ENCODE measurements at places on chromosomes 2 and 18.

DNA sequence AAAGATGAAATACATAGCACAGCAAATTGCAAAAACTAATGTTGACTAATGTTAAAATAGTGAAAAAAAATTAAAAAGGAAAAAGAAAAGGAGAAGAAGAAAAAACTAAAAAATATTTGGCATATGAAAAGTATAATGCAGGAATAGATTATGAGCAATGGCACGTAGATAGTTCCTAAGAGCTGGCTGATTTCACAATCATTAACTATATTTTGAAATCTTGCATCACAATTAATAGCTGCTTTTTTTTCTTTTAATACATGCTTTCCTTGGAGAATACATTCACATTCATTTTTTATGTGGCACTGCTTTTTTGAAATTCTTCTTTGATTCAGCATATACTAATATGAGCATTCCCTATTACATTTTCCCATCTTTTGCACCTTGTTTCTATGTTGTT lies 299.8 kb downstream of the DPP10 start:
- no peak for DNase-seq

- no peak for DNase-seq
Observed at GRCh38 chr18:25771796-25772195, 318.6 kb downstream of the SS18 start.

- no peak for DNase-seq
Observed at GRCh38 chr18:28559511-28559910, 382.6 kb upstream of the CDH2 start.

DNA sequence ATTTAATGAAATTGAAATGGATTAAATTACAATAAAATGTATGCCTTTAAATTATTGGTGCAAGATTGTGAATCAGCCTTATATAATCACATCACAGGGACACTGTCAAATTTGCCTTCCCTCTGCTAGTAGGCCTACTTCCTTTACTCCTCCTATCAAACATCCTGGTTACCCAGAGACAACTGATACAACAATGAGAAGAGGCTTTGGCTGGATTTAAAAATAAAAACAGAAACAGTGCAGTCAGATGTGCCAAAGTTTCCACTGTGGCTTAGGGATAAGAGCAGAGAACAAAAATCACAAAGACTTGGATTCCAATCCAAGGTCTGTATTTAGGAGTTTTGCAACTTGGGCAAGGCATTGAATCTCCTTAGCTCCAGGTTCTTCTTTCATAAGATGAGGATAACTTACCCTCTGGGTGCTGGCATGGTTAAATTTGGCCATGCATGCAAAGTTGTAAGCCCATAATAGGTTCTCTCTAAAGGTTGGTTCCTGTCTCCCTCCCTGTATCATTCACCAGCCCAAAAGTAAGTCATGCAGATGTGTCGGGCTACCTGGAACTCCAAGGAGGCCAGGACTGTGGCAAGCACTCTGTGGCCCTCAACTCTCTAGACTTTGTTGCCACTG lies 99.3 kb upstream of the LRATD1 start:
- no peak for DNase-seq

- DNase-seq: no peak
Observed at GRCh38 chr2:128606837-128607236, 288.2 kb upstream of the HS6ST1 start.

DNA sequence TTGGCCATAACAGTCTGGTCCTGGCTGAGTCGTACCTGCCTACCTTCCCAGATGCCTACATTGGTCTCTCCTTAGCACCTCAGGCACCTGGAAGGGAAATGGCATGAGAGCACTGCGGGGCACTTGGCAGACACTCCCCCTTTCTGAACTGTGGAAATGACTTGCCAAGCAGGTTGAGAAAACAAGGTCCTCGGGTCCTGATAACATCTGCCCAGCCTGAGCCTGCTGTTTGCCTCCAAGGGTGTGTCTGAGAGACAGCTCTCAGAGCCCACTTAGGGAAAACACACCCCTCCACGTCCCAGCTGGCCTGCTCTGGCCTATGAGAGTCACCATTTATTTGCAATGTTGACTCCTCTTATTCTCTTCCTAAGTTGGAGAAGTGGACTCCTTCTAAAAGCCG lies 10.5 kb downstream of the FAM110C start:
- no peak for DNase-seq

- DNase-seq: no peak
Observed at GRCh38 chr2:72084584-72084976, 63.1 kb downstream of the CYP26B1 start.

- DNase-seq: no peak
Observed at GRCh38 chr2:201842131-201842860, 36.0 kb downstream of the CDK15 start.

- no peak for DNase-seq
Observed at GRCh38 chr2:210086292-210086691, 83.9 kb downstream of the RPE start.

DNA sequence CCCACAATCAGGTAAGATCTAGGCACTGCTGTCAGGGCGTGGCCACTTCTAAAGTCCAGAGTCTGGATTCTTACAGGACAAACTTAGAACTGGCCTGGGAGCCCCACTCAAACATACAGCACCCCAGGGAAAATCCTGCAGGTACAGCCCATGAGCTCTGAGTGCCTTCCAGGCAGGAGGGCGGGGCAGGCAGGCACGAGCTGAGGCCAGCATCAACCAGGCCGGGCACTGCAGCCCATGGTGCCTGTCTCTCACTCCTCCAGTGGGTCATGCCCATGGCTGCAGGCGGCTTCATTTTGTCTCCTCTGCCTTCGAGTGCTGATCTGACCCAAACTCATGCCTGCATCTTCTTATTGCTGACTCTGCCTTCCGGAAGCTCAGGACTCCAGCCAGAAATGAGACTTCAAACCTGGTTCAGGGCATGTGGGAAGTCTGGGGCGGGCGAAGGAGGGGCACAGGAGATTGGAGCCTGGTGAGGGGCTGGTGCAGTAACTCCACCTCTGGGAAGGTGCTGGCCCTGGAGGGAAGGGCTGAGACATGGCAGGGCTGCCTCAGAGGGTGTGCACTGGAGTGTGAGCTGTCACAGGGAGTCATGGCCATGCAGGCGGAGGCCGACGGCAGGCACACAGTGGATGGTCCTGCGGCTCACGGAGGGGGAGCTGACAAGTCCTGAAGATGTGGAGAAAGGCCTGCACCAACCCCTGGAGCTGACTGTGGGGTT lies 40.5 kb downstream of the HS6ST1 start:
- DNase-seq: no peak

DNA sequence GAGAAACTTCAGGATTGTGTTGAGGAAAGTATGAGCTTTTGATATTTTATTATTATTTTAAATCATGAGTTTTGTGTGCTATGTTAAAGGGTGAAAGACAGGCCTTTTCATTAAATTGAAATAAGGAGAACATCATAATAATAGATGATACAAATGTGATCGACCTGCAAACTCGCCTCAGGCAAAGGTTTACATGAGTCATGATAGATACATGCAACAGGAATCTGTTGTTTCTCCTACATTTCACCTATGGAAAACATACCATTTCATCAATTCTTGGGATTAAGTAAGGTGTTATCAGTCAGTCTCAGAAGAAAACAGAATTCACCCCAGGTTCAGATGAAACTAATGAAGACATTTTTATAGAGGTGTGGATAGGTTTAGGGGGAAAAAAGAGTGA lies 1992.5 kb upstream of the PIK3C3 start:
- no peak for DNase-seq

DNA sequence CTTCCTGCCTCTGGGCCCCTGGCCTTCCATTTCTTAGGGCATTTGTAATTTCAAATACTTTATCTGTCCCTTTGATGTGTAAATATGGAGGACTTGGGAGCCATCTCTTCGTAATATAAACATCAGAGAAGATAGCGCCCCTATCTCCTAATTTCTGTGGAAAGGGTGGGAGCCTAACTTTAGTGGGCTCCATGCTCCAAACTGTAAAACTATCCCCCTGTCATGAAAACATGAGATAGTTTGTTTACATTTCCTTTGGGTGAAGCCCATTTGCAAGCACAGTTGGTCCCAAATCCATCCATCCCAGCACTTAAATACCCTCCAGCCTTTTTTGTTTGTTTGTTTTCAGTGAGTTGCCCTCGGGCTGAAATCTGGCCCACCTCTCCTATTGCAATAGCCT lies 782.6 kb upstream of the FSHR start:
- DNase-seq: no peak

All from GM18507 (cell line).